ENCODE measurements at places on chromosomes 6 and 20.

DNA sequence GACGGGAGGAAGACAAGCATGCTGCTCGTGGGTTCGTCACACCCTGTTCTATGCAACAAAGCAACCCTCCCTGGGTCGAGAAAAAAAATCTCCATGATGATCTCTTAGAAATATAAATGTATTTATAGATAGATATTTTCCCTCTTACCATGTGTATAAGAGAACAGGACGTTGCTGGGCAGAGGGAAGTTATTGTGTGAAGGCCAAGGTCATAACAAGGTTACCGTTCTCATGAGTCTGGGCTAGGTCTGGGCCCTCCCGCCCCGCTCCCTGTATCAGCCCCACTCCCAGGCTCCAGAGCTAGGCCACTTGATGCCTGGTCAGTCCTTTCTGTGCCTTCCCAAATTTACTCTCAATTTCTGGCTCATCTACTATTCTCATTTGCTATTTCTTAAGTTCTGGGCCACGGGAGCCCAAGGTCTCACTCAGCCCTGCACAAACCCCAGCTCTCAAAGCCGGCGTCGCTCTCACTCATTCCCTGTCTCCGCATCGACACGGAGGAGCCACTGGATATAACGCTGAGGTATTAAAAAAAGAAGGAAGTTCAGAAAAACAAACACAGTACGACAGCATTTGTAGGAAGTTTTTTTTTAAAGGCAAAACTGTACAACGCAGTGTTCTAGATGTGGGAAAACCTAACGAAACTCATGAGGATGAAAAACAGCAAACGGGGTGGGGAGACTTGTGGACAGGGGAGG lies 96.8 kb downstream of the PSMG4 start:
- H3K36me3 ChIP-seq: no peaks in the 10 kb centered on the region
- DNase-seq: no peak
- H3K4me3 ChIP-seq: peak overlapping the region; percentile 62
- H3K4me1 ChIP-seq: peaks cover 8% of the 10 kb centered on the region
- peak overlapping the region; percentile 88 for H3K27ac ChIP-seq

- no peaks in the 10 kb centered on the region for H3K27me3 ChIP-seq
- H3K27ac ChIP-seq: no peak overlapping the region
- no peak for DNase-seq
- no peaks in the 10 kb centered on the region for H3K36me3 ChIP-seq
- no peaks in the 10 kb centered on the region for H3K4me1 ChIP-seq
Measured at GRCh38 chr6:112597176-112597575, 250.0 kb downstream of the RFPL4B start.

DNA sequence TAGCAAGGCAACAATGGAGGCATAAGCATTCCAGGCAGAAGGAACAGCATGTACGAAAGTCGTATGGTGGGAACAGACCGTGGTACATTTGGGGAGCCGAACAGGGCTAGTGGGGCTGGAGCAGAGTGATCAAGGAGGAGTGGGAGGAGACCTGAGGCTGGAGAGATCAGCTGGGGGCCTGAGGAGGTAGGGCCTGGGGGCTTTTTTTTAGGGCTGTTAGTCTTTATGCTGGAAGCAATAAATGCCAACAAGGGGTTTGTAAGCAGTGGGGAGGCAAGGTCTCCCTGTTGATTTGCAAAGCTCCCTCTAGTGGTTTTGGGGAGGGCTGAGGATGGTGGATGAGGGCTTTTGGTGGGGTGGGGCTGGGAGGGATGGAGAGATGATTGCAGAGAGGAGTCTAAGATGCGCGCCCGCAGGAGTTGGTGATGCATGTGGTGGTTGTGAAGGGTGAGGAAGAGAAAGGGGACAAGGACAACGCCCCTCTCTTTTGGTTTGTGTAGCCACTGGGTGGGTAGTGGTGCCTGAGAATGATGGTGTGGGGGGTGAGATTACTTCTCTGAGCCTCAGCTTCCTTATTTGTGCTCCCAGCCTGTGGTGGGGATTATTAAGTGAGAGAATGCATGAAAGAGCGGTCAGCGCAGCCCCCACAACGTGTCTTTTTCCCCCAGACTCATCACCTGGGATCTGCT lies 74.1 kb upstream of the TOX2 start:
- H3K27me3 ChIP-seq: peaks cover 4% of the 10 kb centered on the region
- no peaks in the 10 kb centered on the region for H3K4me1 ChIP-seq
- no peak overlapping the region for H3K27ac ChIP-seq
- DNase-seq: no peak

DNA sequence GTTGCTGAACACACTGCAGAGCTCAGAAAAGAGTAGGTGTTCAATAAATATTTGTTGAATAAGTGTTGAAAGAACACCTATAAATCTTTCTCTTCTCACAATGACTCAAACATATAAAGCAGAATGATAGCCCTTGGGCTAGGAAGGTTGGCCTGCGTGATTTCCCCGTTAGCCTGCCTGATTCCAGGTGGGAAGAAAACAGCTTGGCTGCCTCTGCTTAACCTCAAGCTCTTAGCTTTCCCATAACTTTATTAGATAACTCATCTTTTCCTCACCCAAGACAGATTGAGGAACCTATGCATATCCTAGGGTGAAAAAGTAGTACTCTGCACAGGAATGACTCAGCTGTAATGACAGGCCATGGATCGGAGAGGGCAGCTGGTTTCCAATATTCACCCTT lies 300.3 kb upstream of the ID4 start:
- no peak overlapping the region for H3K4me3 ChIP-seq
- H3K27me3 ChIP-seq: no peaks in the 10 kb centered on the region
- no peaks in the 10 kb centered on the region for H3K36me3 ChIP-seq
- no peak for DNase-seq
- H3K27ac ChIP-seq: peak overlapping the region; percentile 71

DNA sequence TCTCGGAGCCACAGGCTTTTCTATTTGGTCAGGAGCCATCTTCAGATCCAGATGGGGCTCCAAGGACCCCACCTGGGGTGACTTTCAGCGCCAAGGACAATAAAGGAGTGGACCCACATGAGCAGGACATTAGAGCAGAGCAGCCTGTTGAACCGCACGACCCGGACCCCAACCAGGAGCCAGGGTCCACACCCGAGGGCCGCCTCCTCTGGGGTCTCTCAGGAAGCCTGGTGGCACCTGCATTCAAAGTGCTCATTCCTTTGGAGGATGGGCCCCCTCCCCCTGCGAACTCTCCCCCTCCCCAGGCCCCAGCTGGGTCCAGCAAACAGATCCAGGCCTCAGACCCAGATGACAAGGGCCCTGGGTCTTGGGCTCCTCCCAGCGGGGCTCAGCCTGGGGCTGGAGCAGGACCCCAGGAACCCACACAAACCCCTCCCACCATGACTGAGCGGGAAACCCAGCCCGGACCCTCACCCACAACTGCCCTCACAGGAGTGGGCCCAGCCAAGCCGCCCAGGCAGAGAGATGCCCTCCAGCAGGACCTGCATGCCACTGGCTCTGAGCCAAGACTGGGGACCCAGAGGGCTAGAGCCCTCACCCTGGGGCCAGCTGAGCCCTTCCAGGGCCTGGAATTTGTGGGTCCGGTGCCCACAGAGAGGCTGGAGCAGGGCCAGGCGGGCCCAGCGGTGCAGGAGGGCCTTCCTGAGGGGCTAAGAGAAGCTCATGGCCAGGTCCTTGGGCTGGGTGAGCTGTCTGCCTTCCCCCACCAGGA lies 23.9 kb downstream of the RAB44 start:
- no peak for DNase-seq
- no peaks in the 10 kb centered on the region for H3K4me1 ChIP-seq
- no peak overlapping the region for H3K27ac ChIP-seq
- H3K36me3 ChIP-seq: no peaks in the 10 kb centered on the region
- H3K27me3 ChIP-seq: no peaks in the 10 kb centered on the region
- H3K4me3 ChIP-seq: no peak overlapping the region

DNA sequence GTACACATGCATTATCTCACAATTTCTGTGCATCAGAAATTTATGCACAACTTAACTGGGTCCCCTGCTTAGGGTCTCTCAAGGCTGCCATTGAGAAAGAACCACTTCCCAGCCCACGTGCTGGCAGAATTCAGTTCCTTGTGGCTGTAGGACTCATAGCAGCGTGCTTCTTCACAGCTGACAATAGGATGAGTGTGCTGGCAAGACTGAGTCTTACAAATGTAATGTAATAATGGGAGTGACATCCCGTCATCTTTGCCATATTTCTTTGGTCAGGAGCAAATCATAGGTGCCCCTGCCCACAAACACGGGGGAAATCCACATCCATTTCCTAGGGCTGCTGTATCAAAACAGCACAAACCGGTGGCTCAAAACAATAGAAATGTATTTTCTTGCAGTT lies 77.4 kb downstream of the FIG4 start:
- H3K4me1 ChIP-seq: no peaks in the 10 kb centered on the region
- no peak overlapping the region for H3K4me3 ChIP-seq
- H3K27me3 ChIP-seq: no peaks in the 10 kb centered on the region

GRCh38 chr6:130670142-130670541 lies 157.1 kb upstream of the SMLR1 start:
- no peak for DNase-seq
- no peaks in the 10 kb centered on the region for H3K4me1 ChIP-seq
- H3K4me3 ChIP-seq: no peak overlapping the region
- H3K27me3 ChIP-seq: no peaks in the 10 kb centered on the region

DNA sequence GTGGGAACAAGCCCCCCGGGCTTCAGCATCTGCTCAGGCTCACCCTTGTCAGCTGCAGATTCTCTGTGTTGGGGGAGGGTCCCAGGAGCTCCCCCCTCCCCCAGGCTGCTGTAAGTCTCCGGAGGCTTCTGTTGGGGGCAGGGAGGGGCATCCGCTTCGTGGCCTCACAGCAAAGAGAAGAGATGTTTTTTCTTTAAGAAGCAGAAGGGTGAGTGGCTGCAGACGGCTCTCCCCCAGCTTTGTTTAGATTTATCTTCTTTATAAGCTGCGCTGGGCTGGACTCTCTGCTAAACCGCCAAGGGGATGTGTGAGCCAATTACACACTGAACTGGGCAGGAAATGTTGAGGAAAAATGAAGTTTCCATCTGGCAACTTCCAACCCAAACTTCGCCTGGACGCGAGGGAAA lies 48.7 kb upstream of the GATA5 start:
- H3K4me3 ChIP-seq: no peak overlapping the region
- H3K36me3 ChIP-seq: no peaks in the 10 kb centered on the region
- no peak for DNase-seq
- H3K27ac ChIP-seq: no peak overlapping the region
- no peaks in the 10 kb centered on the region for H3K4me1 ChIP-seq
- H3K27me3 ChIP-seq: no peaks in the 10 kb centered on the region

GRCh38 chr6:3310051-3310448 lies 51.3 kb downstream of the PSMG4 start:
- no peaks in the 10 kb centered on the region for H3K4me1 ChIP-seq
- no peak overlapping the region for H3K4me3 ChIP-seq
- peak overlapping the region; percentile 21 for H3K27ac ChIP-seq
- no peaks in the 10 kb centered on the region for H3K36me3 ChIP-seq
- no peaks in the 10 kb centered on the region for H3K27me3 ChIP-seq

GRCh38 chr6:157020881-157021343 lies 243.7 kb downstream of the ARID1B start:
- H3K27ac ChIP-seq: peak overlapping the region; percentile 99
- H3K36me3 ChIP-seq: no peaks in the 10 kb centered on the region
- peak overlapping the region; percentile 83 for H3K4me3 ChIP-seq
- H3K27me3 ChIP-seq: no peaks in the 10 kb centered on the region
- DNase-seq: peak; percentile 70

GRCh38 chr6:160004018-160004417 lies 35.1 kb downstream of the IGF2R start:
- H3K27me3 ChIP-seq: no peaks in the 10 kb centered on the region
- H3K36me3 ChIP-seq: no peaks in the 10 kb centered on the region
- no peak for DNase-seq
- H3K4me1 ChIP-seq: no peaks in the 10 kb centered on the region
- no peak overlapping the region for H3K27ac ChIP-seq
- H3K4me3 ChIP-seq: no peak overlapping the region

DNA sequence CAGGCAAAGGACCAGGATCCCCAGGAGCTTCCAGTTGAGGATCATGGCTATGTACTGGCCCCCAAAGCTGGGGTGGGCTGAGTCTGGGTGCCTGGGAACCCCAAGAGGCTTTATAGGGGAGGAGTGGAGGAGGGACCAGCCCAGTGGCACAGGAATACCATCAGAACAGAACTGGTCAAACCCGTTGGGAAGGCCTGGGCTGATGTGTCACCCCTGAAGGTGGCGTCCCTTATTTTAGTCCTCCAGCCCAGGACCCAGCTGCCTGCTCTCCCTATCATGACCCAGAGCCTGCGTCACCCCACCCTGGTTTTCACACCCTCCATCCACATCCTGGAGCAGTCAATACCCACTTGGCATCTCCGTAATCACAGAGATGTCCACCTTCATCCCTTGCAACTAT lies at the start of gene PSORS1C2:
Gene PSORS1C2 (minus strand): TSS at position 85 of the 400 bp plus-strand sequence. CDS start 40 bp downstream, at position 45.
- H3K36me3 ChIP-seq: no peaks in the 10 kb centered on the region
- H3K4me3 ChIP-seq: peak within 1 kb of the TSS; percentile 37
- no peaks in the 10 kb centered on the region for H3K27me3 ChIP-seq
- no peak within 1 kb of the TSS for H3K27ac ChIP-seq
- DNase-seq: no peak
- H3K4me1 ChIP-seq: no peaks in the 10 kb centered on the region

- no peaks in the 10 kb centered on the region for H3K4me1 ChIP-seq
- no peak for DNase-seq
- no peak overlapping the region for H3K4me3 ChIP-seq
- no peaks in the 10 kb centered on the region for H3K27me3 ChIP-seq
Measured at GRCh38 chr6:89596056-89596455, 42.5 kb downstream of the LYRM2 start.

- H3K36me3 ChIP-seq: no peaks in the 10 kb centered on the region
- H3K27ac ChIP-seq: peak overlapping the region; percentile 89
- peaks cover 15% of the 10 kb centered on the region for H3K4me1 ChIP-seq
- H3K4me3 ChIP-seq: no peak overlapping the region
- H3K27me3 ChIP-seq: no peaks in the 10 kb centered on the region
Measured at GRCh38 chr6:41426438-41426851, 91.0 kb downstream of the NCR2 start.

- H3K4me1 ChIP-seq: no peaks in the 10 kb centered on the region
- H3K36me3 ChIP-seq: no peaks in the 10 kb centered on the region
- H3K27ac ChIP-seq: no peak overlapping the region
- no peak for DNase-seq
- no peaks in the 10 kb centered on the region for H3K27me3 ChIP-seq
Measured at GRCh38 chr20:29349836-29350235, 1907.6 kb upstream of the DEFB115 start.

- H3K36me3 ChIP-seq: no peaks in the 10 kb centered on the region
- H3K4me3 ChIP-seq: no peak overlapping the region
- DNase-seq: no peak
- H3K27ac ChIP-seq: no peak overlapping the region
- H3K4me1 ChIP-seq: no peaks in the 10 kb centered on the region
- no peaks in the 10 kb centered on the region for H3K27me3 ChIP-seq
Measured at GRCh38 chr6:100105919-100106529, 112.0 kb upstream of the MCHR2 start.

Data from breast epithelium (tissue), 4 donors.